Activated CD8-positive, alpha-beta memory T cell treated with anti-CD3 and anti-CD28 coated beads for 4 hours (primary cell): ENCODE measurements at places on chromosomes 5 and 9.
A peak's percentile ranks its signal among the peaks of the same experiment; 100 is the strongest.

- DNase-seq = no peak
Measured at GRCh38 chr9:24479361-24480059, 66.2 kb downstream of the IZUMO3 start.

DNA sequence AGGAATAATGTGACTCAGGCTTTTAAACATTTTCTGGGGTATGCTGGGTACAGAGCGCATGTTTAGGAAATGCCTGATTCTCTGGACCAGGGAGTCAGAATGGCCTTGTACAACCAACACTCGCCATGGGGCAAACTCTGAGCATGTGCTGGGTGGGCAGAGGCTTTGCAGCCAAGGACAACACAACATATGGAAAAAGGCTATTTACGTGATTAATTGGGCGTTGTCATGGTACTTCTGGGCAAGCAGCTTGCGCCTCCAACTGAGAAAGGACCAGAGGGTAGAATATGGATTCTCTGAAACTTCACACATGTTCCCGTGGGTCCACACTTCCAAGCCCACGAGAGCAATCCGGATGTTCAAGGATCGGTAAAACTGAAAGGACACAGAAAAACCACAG is 49.1 kb downstream of the NIPAL4 start:
- no peak for DNase-seq

GRCh38 chr5:158553962-158554336 is 545.8 kb downstream of the EBF1 start:
- DNase-seq = no peak

DNA sequence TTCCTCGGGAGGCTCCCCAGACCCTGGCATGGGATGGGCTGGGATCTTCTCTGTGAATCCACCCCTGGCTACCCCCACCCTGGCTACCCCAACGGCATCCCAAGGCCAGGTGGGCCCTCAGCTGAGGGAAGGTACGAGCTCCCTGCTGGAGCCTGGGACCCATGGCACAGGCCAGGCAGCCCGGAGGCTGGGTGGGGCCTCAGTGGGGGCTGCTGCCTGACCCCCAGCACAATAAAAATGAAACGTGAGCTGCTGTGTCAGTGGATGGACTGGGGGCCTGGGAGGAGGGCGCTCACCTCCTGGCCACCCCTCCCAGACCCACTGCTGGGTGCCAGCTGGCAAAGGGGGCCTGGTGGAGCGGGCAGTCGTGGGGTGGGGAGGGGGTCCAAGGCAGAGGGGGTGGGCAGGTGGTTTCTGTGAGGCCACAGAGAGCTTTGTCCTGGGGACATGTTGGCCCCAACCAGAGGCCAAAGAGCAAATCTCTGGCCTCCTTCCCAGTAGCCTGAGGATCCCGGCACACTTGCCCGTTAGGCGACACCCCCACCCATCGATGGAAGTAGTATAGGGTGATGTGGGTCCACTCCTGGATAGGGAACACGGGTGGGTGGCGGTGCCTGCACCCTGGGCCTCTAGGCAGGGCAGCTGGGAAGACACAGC is 9.8 kb downstream of the EGFL7 start:
- no peak for DNase-seq

GRCh38 chr9:136821826-136822544 is 14.2 kb downstream of the RABL6 start:
- DNase-seq = no peak

GRCh38 chr9:18596920-18597319 is 123.0 kb downstream of the ADAMTSL1 start:
- no peak for DNase-seq

GRCh38 chr5:157915638-157916037 is 56.7 kb upstream of the CLINT1 start:
- DNase-seq = no peak

GRCh38 chr5:156540491-156540890 is 213.5 kb downstream of the SGCD start:
- no peak for DNase-seq

GRCh38 chr5:169037466-169037865 is 263.5 kb downstream of the SLIT3 start:
- DNase-seq = no peak

DNA sequence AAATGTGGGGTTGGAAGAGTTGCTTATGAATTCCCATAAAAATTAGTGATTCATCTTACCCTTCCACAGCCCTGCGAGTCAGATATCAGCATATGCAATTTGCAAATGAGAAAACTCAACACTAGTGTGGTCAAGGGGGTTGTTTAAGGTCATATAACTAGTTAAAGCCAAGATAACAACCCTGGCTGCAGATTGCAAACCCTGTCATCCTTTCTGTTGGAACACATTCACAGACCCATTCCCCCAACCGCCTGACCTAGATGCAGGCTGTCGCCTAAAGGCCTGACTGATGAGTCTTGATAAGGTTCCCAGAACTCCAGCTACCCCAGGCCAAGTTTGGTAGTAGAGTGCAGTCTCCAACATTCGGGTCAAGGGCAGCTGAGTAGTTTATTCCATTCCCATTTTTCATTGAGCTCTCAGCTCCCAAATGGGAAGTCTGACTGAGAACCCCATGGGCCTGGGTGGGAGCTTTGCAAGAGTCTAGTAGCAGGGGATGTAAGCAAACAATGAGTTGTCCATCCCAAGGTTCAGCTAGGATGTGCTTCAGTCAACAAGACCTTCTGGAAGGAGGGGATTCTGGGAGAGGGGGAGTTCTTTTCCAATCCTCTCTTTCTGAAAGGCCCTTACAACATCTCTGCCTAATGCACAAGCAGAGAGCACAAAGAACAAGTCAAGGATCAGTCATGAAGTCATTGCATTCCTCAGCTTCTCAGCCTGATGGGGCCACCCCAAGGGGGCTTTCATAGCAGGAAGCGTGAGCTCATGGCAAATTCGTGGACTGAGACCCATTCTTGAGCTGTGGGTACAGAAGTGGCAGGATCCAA is 40.3 kb downstream of the ADAM19 start:
- DNase-seq = no peak

DNA sequence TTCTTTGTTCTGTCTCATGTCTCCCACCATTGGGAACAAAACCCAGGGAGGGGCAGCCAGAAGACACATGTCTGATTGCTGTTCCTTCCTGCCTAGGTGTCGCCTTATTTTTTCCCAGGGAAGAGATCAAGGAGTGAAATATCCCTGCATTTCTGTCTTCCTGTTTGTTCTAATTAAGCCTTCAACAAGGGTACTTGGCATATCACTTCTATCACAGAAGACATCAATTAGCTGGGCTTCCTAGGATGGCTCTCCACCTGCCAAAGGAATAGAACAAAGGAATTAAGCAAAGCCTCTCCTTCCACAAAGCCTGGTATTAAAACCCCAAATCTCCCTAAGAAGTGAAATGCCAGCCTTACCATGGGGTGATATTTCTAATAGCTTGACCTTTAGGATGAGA is 299.5 kb upstream of the CD180 start:
- no peak for DNase-seq

GRCh38 chr9:126672634-126673284 is 59.0 kb downstream of the LMX1B start:
- DNase-seq = no peak

DNA sequence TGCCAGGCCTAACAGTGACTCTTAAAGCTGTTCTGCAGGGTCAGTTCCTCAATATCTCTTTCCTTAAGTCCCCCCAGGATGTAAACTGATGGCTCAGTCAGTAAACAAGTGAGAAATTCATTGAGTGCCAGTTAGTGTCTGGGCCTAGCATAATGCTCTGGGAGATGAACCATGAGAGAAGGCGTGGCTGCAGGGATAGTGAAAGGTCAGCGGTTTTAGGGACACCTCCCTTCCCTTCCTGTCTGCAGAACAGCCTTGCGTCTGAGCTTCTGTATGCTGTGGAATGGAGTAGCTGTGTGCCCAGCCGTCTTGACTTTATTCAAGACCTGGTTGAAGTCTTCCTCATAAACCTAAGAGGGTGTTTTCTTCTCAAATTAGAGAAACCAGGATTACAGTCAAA is 46.7 kb upstream of the DMRT3 start:
- no peak for DNase-seq

DNA sequence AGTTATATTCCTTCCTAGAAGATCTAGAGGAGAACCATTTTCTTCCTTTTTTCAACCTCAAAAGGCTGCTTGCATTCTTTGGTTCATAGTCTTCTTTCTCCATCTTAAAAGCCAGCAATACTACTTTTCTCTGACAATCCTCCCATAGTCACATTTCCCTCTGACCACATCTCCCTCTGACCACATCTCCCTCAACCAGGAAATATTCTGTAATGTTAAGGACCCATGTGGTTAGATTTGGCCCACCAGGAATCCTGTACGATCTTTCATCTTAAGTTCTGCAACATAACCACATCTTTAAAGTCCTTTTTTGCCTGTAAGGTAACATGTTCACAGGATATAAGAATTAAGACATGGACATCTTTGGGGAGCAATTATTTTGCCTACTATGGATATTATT is 179.4 kb upstream of the SPEF2 start:
- no peak for DNase-seq

DNA sequence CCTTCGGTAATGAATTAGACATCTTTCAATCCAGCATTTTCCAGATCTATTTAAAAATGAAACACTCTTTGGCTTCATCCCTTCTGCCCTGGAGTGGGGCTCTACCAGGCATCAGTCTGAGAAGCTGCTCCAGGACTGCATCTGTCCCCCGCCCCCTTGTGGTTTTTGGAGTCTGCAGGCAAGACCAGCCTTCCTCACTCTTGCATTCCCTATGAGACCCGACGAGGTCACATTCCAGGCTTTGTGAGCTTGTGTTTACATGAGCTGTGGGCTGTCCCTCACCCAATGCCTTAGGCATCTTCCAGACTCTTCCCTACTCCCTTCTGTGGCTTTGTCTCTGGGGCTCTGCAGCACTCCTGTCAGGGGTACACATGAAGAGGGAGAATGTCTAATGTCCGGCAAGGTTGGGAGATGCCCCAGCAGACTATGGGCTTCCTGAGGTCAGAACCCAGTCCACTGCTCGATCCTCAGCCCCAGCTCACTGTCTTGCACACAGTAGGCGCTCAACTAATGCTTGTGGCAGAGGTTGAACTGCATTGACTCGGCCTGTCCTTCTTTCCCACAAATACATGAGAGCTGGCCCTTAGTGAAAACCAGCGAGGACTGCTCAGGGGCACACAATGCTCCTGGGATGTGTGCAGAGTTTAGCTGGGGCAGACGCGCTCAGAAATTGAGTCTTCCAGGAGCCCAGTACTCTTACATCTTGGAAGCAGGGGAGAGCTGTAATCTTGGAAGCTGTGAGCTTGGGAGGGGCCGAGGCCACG is 11.7 kb upstream of the GADD45G start:
- DNase-seq = no peak

DNA sequence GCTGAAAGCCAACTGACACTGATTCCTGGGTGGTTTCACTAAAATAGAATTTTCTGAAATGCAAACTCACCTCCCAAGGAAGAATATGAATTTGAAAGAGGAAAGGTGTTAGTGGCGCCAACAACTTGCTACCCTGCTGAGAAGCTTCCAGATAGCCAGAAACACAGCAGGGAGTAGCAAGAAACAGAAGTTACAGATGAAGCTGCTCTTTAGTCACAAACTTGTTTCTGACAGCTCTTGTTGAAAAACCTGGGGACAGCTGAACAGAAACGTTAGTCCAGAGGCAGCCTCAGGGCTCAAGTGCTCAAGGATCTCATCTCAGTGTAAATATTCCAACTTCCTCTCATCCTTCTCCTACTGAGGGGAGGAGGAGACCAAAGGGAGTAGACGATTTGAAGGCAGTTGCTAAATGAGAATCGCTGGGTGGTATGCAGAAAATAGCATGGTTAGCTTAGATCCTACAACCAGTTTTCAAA is 184.1 kb downstream of the PDE4D start:
- DNase-seq = no peak

- DNase-seq = no peak
Measured at GRCh38 chr5:179558932-179559283, 8.6 kb downstream of the RUFY1 start.

- DNase-seq = no peak
Measured at GRCh38 chr5:28703651-28704260, 1665.4 kb upstream of the CDH9 start.

- DNase-seq = no peak
Measured at GRCh38 chr5:159527546-159528254, 197.4 kb upstream of the IL12B start.

- DNase-seq = peak; percentile 37
Measured at GRCh38 chr5:151078490-151079262, 2.2 kb downstream of the TNIP1 start.

DNA sequence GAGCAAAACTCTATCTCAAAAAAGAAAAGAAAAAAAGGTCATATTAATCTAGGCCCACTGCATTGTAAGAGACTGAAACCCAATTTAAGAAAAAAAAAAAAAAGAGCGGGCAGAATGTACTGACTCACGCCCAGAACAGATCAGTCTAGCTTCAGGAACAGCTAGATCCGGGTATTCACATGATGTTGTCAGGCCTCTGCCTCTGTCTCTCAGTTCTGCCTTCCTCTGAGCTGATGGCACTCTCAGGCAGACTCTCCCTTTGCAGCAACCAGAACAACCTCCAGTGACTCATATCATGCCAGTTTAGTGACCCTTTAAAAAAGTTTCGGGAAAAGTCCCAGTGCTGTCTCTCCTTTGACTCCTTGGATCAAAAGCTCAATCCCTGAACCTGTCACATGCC is 53.0 kb downstream of the NEURL1B start:
- DNase-seq = no peak

- no peak for DNase-seq
Measured at GRCh38 chr9:120983259-120983837, 56.8 kb upstream of the TRAF1 start.

DNA sequence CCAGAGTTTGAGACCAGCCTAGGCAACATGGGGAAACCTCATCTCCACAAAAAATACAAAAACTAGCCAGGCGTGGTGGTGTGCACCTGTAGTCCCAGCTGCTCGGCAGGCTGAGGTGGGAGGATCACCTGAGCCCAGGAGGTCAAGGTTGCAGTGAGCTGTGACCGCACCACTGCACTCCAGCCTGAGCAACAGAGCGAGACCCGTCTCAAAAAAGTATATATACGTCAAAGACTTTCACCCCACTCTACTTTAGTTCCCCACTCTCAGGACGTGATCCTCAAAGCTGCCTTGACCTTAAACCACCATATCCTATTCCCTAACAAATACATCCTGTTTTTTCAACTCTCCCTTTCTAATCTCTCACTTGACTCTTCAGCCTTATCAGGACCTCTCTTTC is 41.0 kb downstream of the PCDHGC5 start:
- DNase-seq = no peak

- DNase-seq = no peak
Measured at GRCh38 chr9:4781408-4781807, 11.3 kb upstream of the RCL1 start.

GRCh38 chr9:95130484-95130883 is 187.0 kb downstream of the FANCC start:
- DNase-seq = no peak

GRCh38 chr5:149380466-149381121 is 1.5 kb upstream of the IL17B start:
- no peak for DNase-seq

- no peak for DNase-seq
Measured at GRCh38 chr5:11672385-11673085, 231.7 kb downstream of the CTNND2 start.

DNA sequence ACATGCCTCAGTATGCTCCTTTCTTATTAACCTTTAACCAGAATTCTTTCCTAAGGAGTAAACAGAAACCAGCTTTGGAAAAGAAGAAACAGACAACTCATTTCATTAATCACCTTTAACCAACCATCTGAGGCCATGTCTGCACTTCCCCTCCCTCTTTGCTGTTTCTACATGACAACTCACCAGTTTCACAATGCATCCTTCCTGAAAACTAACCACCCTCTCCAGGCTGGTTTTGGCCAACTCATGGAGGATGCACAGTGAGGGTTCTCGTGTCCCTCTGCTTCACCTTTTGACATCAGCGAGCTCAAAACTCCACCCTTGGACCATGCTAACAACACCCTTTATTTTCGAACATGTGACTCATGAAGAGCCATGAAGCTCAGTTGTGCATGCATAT is 244.1 kb downstream of the ELAVL2 start:
- no peak for DNase-seq
